Stimulated activated CD4-positive, alpha-beta T cell treated with anti-CD3 and anti-CD28 coated beads, Interleukin-4, amount 100 ng/mL, for 48 hours (primary cell): ENCODE measurements at places on chromosomes 5 and 9.

DNA sequence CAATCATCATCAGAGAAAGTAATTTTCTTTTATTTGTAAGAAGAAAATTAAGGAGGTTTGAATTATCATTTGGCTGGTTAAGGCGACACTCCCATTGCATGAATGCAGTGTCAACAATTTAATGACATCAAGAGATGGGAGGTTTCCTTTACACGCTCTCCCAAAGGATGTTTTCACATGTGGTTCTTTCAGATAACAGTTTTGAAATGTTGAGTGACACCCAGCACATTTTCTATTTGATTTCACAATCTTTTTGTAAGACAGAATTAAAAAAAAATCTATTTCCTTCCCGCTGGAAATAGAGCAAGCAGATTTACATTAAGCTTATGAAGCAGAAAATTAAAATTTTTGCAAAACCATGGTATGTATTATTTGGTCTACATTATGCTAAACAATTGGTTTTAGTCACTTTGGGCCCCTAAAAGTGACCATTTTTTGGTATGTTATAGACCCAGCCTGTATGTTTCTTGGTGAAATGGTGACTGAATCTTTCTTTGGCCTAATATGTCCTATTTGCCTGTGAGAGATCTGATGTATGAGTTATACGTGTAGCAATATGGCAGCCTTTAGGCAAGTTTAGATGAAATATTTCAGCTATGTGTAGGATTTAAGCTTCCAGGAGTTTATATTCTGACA, 18.9 kb upstream of the ANKRD55 start:
- DNase-seq, result no peak

- DNase-seq, result no peak
Observed at GRCh38 chr9:122821278-122821943, 7.0 kb downstream of the PDCL start.

DNA sequence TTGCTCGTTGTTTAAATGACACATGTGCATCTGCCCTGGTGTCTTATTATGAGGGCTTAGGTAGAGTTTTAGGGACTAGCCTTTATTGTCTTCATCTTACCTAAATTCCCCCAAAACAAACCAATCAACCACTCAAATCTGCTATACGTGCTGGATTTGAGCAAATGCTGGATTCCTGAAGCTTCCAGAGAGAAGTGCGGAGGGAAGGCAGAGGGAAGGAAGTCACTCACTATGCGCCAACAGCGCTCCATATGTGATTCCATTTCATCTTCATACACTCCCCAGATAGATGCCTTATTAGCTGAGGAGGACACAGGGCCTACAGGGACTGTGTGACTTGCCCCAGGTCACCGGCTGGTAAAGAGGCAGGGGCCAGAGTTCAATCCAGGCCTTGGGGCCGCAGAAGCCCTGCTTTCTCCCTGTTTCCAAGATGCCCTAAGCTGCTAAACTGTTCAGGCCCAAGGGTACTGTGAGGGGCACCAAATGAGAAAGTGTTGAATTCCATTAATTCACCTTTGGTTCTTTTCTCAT, 63.5 kb downstream of the OTULIN start:
- no peak for DNase-seq

GRCh38 chr9:106864373-106865143, 1.6 kb downstream of the ZNF462 start:
- DNase-seq, result no peak

DNA sequence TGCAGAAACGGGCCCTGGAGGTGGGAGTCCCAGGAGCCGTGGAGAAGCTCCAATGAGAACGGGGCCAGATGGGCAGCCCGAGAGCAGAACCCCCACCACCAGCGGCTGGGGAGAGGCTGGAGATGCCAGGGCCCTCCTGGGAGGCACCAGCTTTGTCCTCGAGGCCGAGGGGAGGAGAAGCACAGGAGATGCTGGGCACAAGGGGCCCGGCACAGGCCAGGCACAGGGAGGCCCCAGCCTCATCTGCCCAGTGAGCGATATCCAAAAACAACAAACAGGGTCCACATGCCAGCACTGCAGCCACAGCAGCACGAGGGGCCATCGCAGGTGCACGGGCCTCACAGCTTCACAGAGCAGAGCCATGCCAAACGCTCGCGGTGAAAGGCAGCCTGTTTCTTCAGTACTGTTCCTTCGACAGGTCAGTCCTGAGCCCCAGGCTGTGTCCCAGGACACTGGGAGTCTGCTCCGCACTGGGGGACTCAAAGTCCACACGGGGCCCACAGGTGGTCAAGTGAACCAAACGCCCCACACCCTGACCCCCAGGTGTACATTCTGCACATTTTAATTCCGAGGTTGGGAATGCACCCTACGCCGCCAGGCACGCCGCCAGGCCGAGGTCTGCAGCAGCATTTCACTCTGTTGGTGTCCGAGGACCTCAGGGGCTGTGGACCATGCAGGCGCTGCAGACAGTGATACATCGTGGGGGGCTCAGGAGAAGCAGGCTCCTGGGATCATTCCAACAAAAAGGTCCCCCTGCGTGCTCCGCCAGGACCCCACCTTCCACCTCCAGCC, 9.5 kb downstream of the LPCAT1 start:
- DNase-seq, result no peak

DNA sequence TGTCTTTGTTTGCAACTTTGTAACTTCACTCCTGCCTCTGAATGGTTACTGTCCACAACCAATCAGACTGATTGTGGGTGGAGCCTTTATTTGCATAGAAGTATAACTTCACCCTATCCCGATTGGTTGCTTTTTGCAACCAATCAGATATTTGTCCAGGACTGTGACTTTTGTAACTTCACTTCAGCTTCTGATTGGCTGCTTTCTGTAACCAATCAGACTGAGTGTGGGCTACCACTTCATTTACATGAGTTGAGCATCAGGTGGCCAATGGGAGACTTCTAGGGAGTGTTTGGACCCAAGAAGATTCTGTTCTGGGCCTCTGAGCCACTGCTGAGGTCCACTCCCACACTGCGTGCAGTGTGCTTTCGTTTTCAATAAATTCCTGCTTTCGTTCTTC, 1810.7 kb upstream of the CDH6 start:
- DNase-seq, result no peak

DNA sequence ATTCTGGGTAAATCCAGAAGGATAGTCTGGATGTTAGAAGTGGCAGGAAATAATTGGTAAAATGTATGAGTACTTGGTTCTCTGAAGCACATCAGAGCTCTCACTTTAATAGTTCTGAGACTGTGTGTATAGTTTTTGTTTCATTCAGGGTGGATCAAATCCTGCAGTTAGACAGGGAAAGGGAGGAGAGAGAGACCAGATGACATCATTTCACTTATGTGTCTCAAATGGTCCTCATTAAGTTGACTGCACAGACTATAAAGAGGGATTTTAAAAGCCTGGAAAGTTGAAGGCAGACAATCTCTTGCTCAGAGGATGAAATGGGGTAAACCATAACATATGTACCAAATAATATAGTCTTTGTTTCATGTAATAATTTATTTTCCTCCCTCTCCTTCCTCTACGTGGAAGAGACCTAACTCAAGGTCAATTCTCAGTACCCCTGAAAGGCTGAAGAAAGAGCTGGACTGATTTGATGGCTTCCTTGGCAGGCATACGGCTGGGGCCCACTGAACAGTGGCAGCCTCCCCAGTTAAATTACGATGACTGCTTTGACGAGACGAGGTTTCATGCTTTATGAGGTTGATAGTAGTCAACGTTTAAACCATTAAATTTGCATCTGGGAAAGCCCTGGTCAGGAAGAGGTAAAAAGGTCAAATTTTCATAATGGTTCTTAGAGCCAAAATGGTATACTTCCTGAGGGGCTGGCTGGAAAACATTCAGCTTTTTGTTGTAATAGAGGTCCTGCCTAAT, 395.1 kb upstream of the RPS23 start:
- no peak for DNase-seq
